ENCODE measurements at places on chromosomes 12 and 14.

DNA sequence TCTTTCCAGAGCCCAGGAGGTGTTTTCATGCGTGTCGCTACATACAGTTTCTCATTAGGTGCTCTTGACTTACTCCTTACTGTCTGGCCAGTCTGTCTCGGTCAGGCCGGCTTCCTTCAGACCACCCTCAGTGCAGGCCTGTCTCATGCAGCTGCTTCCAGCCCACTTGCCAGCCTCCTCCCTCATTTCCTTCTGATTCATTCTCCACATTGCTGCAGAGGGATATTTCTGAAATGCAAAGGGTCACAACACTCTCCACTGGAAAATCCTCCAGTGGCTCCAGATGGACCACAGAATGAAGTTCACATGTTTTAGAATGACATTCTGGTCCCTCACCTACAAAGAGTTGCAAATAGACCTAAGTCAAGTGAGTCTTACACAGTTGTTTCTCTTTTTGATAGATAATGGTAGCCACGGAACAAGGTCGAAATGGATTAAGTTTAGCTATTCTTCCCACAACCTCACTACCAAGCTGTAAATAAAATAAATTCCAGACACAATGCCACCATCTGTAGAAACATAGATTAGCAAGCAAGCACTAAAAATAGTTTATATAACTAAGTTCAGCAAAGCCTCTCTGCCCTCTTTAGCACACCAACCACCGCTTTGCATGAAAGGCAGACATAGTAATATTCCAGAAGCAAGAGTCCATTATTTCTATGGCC lies 146.9 kb downstream of the ESR2 start:
- no peak for DNase-seq

GRCh38 chr14:99150236-99150635 lies 121.8 kb downstream of the BCL11B start:
- no peak for DNase-seq

DNA sequence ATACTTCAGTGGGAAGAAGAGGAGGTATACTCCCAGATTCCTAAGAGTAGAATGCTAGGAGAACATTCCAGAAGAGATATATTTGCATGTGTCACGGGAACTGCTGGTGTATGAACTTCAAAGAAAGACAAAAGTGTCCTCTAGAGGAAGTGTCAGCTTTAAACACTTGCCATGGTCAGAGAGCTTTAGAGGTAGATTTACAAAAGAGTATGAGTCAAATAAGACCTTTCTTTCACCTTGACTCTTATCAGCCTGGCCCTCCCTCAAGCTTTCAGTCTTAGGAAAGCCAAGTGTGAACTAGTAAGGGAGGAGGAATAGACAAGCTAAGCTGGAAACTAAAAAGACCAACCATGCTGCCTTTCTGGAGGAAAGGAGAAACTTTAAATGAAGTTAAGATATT lies 34.7 kb downstream of the COX8C start:
- no peak for DNase-seq

GRCh38 chr12:68495336-68496070 lies 115.2 kb upstream of the RAP1B start:
- DNase-seq, result no peak

DNA sequence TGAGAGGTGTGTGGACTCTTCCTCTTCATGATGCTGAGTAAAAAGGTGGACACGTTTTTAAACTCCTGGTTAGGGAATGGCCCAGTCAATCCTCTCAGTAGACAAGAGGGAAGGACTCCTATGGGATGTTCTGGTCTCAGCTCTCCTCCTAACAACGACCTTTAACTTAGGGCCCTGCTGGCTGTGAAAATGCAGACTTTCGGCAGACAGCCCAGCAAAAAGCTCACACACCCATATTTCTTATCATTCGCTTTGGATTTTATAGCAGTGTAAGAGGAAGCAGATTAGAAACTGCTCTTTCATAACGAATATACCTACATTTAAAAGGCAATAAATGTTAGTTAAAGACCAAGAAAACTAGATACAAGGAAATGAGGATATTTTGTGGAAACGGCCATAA lies 18.0 kb upstream of the YARS2 start:
- no peak for DNase-seq

GRCh38 chr14:91409928-91410718 lies 7.5 kb downstream of the CCDC88C start:
- DNase-seq, result no peak

DNA sequence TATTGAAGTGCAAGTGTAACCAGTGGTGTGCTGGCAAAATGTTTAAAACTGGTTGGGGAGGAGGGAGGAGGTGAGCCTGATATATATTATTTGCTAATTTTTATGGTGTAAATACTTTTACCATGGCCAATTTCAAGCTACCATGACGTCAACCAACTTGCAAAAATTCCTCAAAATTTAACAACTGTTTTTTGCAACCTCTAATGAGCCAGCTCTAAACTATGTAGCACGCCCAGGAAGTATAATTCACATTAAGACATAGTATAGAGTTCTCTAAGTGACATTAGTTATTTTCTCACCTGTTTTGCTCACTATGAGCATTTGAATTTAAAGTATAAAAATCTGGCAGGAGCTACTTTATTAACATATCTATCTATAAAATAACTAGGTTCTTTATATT lies 41.4 kb downstream of the ATL1 start:
- no peak for DNase-seq
